ENCODE measurements at places on chromosomes 12 and 14. TPM values are rescaled to one million over a fixed set of nuclear protein-coding genes. Genes with fewer than 3 reads are reported as not detected.

Gene SPX
- 0.99 TPM for total RNA-seq

Gene CAPRIN2
- total RNA-seq, result 38.0 TPM

Gene ITGA5
- total RNA-seq, result 200 TPM

DNA sequence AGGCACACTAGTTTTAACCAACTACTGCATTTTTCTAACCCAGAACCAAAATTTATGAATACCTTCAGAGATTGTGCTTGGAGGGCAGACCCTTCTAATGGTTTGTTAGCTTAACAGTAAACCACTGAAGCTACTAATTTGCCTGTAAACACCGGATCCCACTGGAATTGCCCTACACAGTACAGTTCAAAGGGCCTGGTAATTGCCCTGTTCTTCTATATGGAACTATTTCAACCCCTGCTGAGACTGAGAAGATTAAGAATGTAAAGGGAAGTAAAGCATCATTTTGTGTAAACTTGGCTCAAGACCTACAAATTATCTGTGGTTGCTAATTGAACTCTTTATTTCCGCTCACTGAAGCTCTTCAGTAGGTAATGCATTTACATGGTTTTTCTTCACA, 468.1 kb downstream of the NPAS3 start:
- no peaks in the 10 kb centered on the region for H3K36me3 ChIP-seq
- H3K4me1 ChIP-seq, result peaks cover 9% of the 10 kb centered on the region
- DNase-seq, result no peak
- no peak overlapping the region for H3K27ac ChIP-seq
- H3K4me3 ChIP-seq, result no peak overlapping the region

- no peak for DNase-seq
- no peak overlapping the region for H3K27ac ChIP-seq
- H3K4me3 ChIP-seq, result no peak overlapping the region
- H3K27me3 ChIP-seq, result no peaks in the 10 kb centered on the region
- peaks cover 76% of the 10 kb centered on the region for H3K36me3 ChIP-seq
Observed at GRCh38 chr12:123733229-123733628, 21.1 kb downstream of the ATP6V0A2 start.

GRCh38 chr12:88313554-88313953, 171.4 kb downstream of the TMTC3 start:
- H3K27me3 ChIP-seq, result no peaks in the 10 kb centered on the region
- no peaks in the 10 kb centered on the region for H3K4me1 ChIP-seq
- DNase-seq, result no peak
- H3K4me3 ChIP-seq, result no peak overlapping the region

- H3K4me1 ChIP-seq, result no peaks in the 10 kb centered on the region
- no peak for DNase-seq
- no peaks in the 10 kb centered on the region for H3K36me3 ChIP-seq
- H3K27ac ChIP-seq, result no peak overlapping the region
- no peak overlapping the region for H3K4me3 ChIP-seq
Observed at GRCh38 chr14:85087201-85087600, 442.7 kb upstream of the FLRT2 start.

DNA sequence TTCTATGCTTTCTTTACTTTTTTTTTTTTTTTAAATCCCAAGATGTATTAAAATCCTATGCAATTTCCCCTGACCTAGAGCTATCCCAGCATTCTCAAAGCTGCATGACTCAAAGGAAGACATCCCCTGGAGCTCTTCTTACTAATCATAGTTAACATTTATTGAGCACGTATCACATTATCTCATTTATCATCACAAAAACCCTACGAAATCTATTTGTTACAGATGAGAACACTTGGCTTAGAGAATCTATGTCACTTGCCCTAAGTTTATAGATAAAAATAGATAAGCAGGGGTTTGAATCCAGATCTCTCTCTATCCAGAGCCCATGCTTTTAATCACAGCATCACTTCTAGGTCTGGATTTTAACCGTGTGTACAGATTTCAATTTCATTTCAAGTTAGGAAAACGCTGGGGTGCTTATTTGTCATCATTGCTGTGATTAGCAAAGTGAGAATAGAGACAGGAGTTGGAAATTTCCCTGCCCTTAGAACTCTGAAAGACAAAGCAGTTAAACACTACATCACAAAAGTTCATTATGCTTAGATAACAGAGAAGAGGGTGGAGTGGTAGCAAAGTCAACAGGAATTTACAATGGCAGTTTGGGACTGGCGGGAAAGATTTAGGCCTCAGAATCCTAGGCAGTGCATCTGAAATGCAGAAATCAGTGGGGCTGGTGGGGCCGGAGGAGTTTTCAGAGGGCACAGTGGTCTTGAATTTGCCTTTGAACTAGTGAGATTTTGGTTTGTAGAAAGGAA, 177.7 kb upstream of the FRMD6 start:
- no peak overlapping the region for H3K27ac ChIP-seq
- no peaks in the 10 kb centered on the region for H3K4me1 ChIP-seq
- H3K36me3 ChIP-seq, result no peaks in the 10 kb centered on the region
- no peaks in the 10 kb centered on the region for H3K27me3 ChIP-seq

GRCh38 chr12:26628234-26628633, 204.8 kb downstream of the ITPR2 start:
- no peak overlapping the region for H3K4me3 ChIP-seq
- H3K4me1 ChIP-seq, result peaks cover 37% of the 10 kb centered on the region
- no peak for DNase-seq
- no peaks in the 10 kb centered on the region for H3K36me3 ChIP-seq
- no peaks in the 10 kb centered on the region for H3K27me3 ChIP-seq
